HFFc6 (cell line): ENCODE measurements at places on chromosomes 11 and 22.

DNA sequence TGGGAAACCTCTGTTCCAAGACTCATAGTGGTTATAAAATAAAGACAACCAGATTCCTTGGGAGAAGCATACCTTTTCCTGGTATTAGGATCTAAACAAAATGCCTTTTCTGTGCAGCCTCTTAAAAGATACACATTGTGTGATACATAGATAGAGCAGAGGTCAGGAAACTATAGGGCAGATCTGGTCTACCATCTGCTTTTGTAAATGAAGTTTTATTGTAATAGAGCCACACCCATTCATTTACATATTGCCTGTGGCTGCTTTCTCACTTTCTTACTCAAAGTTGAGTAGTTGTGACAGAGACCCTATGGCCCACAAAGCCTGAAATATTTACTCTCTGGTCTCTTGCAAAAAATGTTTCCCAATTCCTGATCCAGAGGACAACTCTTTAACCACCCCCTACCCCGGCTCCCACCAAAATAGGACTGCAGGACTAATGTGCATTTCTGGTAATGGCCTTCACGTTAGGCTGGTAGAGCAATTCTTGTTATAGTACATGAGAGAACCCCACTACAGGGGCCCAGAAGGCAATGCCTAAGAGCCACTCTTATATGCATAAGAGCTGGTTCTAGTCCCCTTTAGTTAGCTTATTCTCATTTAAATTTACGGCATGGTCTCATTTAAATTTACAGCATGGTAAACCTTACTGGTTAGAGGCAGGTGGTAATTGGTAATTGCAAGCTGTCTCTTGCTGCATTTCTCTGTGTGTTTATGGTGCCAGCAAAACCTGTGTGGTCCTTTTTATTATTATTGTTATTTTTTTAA lies 76.8 kb upstream of the YWHAH start:
- no peak for DNase-seq

GRCh38 chr11:68106165-68106940 lies 14.8 kb downstream of the CHKA start:
- DNase-seq, result no peak

GRCh38 chr22:37604875-37605274 lies 3.8 kb upstream of the GGA1 start:
- no peak for DNase-seq

DNA sequence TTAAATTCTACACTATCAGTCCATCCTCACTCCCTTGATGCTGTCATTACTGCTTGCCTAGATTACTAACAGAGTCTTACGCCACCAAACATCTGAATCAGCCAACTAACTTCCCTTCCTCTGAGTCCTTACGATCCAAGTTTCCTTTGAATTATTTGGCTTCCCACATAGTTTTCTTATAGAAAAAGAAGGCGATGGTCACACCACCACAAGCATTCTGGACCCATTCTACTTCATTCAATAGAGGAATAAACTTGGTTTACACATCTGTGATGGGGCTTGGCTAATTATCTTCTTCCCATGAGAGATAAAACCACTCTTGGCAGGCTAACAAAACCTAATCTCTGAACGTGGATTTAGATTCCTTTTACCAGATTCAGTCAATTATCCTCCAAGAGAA lies 35.0 kb downstream of the INTS4 start:
- no peak for DNase-seq

DNA sequence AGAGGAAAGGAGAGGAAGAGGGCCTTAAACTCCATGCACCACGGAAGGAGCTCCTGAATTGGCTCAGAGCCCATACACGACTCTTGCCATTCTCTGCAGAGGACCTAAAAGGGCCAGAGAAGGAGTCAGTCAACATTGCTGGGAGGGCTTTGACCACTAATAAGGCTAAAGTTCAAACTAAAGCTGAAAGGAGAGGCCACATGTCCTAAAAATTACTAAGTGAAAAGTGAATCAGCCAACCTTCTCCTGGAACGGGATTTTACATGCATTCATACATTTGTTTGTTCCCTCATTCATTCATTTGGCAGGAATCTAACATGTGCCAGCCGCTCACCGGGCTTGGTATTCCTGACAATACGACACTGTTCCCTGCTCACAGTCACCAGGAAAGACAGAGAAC lies 10.5 kb downstream of the CLMP start:
- no peak for DNase-seq

DNA sequence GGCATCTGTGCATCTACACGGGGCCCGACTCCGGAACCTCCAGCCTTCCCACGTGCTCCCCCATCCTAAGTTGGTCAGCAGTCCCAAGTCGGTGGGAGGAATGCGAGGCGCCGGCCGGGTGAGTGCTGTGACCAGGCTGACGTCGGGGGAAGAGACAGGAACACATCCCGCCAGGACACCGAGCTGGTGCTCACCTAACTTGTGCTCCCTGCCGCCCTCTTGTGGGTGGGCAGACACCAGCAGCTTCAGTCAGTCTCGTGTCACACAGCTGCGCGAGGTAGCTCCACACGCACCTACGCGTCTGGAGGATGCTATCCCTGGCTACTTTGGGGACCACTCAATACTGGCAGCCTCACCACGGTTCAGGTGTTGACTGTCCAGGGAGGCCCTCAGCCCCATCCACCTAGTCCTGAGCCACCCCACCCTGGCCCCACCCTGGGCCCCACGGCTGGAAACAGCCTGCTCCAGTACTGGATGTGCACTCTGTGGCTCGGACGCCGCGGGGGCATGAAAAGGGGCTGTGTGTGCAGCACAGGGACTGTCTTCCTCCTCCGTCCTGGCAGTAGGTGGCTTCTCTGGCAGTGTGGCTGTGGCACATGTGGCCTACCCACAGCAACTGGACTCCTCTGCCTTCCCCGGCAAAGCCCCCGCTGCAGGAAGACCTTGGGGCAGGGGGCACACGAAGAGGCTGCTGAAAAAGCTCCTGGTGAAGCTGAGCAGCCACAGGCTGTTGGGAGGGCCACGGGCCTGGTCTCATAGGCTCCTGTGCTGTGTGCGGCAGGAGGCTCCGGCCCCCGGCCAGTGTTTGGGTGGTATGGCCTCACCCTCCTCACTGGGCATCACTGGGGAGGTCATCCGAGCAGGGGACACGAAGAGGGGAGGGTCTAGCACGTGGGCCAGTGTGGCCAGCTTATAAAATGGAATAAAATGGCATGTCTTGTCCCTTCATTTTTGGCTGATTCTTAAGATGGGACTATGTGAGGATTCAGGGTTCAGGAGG lies 11.2 kb upstream of the BID start:
- peak; percentile 20 for DNase-seq

DNA sequence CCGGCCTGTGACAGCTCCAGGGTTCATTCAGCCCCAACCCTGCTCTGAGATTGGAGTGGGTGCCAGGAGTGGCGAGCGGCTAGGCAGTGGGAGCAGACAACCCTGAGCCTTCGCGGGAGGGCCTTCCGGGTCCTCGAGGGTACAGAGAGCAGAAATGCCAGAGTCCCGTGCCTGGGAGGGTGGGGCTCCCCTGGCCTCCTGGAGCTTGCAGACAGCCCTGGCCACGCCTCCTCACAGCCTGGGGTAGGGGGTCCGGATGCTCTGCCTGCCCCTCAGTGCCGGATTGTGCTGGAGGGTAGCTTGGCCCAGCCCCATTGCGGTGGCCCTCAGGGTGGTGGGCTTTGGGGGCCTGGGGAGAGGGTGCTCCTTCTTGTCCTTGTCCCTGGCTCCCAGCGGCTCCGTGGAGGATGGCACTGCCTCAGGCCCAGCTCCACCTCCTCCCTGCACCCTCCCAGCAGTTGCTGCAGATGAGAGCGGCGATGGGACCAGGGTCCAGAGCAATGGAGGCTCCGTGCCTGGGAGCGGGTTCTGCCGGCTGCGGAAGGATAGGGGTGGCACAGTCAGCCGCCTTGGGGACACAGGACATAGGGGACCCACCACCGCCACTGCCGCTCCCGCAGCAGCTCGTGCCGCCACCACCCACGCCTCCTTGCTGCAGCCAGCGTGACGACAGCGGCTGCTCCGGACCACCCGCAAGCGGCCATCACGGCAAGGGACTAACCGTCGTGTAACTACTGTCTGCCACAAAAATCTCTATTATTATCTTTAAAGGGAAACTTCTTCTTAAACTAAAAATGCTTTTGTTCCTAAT lies 34.9 kb upstream of the OR10G7 start:
- DNase-seq, result no peak

DNA sequence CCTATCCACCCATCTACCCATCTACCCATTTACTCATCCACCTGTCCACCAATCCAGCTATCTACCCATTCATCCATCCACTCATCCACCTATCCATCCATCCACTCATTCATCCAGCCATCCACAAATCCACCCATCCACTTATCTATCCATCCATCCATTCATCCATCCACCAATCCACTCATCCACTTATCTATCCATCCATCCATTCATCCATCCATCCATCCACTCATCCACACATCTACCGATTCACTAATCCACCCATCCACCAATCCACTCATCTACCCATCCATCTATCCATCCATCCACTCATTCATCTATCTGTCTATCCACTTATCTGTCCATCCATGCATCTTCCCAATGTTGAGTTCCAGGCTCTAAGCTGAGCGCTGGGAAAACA lies 1.7 kb upstream of the SPI1 start:
- no peak for DNase-seq

DNA sequence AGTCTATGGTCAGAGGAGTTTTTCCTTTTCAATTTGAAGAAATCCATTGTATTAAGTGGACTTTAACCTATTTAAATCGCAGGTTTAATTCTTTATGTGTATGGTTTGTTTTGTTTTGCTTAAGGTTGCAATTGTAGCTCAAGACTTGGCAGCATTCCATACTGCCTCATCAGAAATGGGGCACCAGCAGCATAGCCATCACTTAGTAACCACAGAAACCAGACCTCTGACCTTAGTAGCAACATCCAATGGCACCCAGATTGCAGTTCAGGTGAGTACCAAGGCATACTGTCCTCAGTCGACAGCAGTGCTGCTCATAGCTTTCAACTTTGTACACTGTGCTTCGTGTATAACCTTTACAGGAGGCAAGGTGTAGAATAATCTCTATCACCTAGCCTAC lies 48.4 kb upstream of the WEE1 start:
- DNase-seq, result no peak
